ENCODE measurements at places on chromosomes 3 and 15.

DNA sequence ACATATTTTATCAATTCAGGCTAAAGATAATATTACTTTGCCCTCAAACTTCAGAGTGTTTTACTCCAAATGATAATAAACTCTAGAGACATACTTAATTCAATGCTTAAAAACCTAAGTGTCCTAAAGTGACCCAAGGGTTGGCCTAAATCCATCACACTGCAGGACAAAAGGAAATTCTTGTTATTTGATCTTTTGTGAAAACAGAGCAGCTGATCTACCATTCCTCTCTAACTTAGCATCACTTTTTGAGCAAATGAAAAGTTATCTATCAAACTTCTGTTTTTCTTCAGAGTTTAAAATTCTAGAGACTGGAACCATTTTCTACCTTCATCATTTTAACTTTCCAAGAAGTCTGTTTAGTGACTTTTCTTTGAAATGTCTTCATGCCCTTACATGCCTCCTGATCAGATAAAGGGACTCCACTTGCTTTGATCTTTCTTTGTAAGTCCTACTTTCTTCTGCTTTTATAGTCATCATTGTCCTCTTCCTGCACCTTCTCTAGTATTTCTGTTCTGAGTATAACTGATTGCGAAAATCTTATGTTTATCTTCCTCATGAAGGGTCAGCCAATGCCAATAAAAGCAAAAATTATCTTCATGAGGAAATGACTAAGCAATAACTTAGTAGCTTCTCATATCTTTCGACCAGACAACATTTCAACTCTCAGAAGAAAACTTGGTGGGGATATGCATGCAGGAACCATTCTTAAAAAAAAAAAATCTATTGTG, 378.7 kb upstream of the TGFBR2 start:
- no peak for DNase-seq

DNA sequence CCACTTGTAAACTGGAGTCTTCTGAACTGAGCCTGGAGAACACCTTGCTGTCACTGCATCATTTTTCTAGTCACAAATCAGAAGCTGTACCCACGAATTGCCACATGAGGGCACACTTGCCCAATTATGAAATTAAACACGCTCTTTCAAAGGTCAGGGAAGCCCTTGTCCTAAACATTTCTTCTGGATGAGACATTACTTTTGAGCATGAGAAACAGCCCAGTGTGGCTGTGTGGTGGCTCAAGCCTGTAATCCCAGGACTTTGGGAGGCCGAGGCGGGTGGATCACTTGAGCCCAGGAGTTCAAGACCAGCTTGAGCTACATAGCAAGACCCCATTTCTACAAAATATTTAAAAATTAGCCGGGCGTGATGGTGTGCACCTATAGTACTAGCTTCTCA, 27.5 kb upstream of the CFAP161 start:
- DNase-seq: peak; percentile 7

- DNase-seq: no peak
These were observed 66.8 kb downstream of the SLC6A11 start for GRCh38 chr3:10882851-10883250.

GRCh38 chr3:25861566-25861965, 71.7 kb downstream of the OXSM start:
- no peak for DNase-seq

DNA sequence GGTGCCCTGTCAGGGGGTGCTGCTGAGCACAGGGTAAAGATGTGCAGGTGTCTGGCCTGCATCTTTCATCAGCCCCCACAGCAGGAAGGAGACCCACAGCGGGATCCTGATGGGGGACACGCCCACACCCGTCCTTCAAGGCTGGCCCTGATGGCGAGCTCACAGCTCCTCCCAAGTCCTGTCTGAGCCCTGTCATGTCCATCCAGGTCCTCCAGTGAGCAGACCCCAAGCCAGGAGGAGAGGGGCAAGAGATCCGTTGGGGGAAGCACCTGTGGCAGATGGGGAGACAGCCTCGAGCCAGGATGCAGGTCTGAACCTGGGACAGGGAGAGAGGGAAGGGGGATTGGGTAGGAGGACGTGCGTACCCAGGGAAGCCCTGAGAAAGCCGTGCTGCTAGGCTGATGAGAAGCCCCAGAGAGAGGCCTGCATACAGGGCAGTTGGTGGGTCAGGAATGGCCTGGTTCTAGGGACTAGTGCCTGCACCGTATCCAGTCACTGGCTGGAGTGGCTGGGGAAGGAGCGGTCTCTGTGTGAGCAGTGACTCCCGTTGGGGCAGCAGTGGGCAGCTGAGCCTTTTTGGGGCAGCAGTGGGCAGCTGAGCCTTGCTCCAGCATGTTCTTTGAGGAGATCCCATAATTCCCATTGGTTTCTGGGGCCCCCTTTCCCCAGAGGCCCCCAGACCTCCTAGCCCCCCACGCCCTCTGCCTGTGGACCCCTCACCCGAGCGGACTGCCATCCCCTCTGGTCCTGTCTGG, 133.3 kb upstream of the MEF2A start:
- no peak for DNase-seq

DNA sequence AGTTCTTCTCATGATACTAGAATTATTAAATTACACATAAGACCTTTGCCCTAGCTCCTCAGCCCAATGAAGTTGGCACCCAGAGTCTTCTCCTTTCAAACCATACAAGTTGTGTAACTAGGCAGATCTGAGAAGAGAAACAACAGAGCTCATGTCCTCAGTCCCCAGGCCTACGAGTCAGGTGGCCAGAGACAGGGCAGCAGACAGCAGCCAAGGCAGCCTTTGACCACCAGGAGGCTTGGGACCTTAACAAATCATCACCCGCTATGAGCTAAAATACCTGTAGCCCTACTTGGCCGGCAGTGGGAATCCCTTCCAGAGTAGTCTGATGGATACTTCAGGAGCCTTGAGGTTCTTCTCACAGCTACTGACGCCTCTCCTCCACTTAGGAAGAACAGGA, 18.3 kb downstream of the STIMATE start:
- no peak for DNase-seq

- DNase-seq: no peak
These were observed 36.5 kb downstream of the ALS2CL start for GRCh38 chr3:46656778-46657556.

DNA sequence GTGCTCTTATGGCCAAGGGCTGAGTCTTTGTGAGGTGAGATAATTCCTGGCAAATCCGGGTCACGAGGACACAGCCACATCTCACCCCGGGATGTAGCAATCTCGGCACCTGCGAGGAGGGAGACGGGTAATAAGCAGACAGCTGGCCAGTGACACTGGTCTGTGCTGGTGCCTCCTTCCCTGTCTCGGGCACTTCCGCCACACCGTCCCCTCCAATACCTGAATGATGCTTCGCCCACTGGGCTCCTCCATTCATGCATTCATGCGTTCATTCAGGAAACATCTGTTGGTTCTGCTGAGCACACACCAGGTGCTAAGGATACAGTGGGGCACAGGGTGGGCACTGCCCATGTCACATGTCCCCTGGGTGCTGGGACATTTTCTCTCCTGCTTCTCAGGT, 60.1 kb downstream of the ATP10A start:
- no peak for DNase-seq

GRCh38 chr3:45145223-45145622, 955 bp downstream of the CDCP1 start:
- no peak for DNase-seq

DNA sequence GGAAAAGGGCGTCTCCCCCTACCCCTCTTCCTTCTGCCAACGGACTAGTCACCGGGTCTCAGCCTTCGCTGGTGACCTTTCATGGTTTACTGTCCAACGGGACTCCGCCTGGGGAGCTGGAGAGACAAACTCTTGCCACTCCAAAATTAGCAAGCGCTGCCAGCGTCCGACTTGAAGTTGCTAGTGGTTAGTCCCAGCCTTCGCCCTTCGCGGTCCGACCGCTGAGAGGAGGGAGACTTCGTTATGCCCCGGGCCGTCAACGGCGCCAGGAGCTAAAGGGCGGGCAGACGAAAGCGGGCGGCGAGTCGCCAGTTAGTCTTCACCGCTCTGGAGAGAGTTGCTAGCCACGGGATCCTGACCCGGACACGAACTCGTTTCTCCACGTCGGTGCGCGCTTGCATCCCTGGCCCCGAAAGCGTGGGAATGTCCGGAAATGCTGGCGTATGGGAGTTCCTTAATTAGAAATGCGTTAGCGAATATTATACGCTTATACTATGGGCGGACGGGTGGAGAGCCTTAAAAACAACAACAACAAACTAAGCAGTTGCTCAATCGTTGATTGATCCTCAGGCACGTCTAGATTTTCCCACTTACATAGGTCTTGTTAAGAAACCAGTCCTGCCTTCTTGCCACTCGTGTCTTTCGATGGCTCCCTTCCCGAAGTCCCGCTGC, 716 bp downstream of the SMC4 start:
- no peak for DNase-seq

GRCh38 chr3:196842567-196843434, 24.9 kb upstream of the SENP5 start:
- no peak for DNase-seq

GRCh38 chr3:46717447-46718231, at the start of gene PRSS50:
Gene PRSS50, minus strand, starts transcription at chr3:46717869. Its CDS starts 45 bp downstream, at chr3:46717824.
- DNase-seq: no peak

DNA sequence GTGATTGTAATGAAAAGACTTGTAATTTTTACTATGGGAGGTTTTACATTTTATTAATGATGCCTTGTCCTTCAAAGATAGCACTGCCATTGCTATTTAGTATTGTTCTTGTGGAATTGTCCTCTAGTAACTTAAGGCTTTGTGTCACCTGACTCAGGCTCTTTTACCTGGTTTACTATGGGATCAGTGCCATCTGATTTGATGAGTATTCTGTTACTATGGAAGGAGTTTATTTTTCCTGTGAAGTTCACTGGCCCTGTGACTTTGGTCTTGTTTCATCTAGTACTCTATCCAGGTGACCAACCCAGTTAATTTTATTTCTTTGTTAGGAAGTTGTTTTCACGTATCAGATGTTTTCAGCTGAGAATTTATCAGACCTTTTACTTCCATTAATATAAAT, 9.0 kb downstream of the MORF4L1 start:
- no peak for DNase-seq

DNA sequence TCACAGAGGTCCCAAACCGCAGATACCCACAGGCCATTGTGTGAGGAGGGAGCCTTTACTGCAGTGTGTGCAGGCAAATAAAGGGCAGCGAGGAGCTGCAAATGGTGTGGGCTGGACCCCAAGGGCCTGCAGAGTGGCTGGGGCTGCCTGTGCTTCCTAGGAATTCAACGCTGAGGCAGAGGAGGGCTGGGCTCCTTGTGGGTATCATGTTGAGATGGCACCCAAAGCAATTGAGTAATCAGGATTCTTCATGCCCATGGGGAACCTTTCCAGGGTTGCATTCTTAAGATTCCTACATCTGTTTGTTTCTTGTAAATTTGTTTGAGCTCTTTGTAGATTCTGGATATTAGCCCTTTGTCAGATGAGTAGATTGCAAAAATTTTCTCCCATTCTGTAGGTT, 85.4 kb upstream of the LIPC start:
- DNase-seq: no peak

DNA sequence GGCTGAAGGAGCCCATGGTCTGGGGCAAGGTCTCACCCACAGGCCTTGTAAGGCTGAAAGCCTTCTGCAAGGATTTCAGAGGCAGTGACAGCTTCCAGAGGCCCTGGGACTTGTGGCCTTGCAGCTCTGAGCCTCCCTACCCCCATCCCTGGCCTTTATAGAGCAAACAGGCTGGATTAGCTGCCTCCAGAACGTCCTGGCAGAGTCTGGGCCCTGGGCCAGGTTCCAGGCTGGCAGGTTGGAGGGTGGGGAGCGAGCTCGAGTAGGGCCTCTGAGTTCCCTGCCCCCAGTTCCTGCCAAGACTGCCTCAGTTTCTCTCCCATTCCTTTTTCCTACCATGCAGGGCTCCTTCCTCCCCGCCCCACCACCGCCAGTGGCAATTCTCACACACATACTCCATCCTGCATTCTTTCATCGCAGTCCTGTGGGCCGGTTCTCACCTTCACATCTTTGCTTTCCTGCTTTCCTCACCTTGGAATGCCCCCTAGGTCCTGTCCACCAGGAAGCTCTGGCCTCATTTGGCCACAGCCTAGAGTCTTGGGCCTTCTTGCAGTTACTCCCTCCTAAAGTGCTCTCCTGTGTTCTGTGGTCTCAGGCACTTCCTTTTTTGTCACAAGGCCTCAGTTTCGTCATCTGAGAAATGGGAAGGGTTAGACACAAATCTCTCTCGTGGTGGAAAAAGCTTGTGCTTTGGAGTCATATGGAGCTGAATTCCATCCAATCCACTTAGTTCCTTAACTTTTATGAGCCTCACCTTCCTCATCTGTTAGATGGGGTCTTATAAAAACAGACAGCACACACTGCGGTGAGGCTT, 2.7 kb downstream of the LMAN1L start:
- no peak for DNase-seq

GRCh38 chr3:185332026-185332735, 30.8 kb upstream of the MAP3K13 start:
- DNase-seq: no peak

DNA sequence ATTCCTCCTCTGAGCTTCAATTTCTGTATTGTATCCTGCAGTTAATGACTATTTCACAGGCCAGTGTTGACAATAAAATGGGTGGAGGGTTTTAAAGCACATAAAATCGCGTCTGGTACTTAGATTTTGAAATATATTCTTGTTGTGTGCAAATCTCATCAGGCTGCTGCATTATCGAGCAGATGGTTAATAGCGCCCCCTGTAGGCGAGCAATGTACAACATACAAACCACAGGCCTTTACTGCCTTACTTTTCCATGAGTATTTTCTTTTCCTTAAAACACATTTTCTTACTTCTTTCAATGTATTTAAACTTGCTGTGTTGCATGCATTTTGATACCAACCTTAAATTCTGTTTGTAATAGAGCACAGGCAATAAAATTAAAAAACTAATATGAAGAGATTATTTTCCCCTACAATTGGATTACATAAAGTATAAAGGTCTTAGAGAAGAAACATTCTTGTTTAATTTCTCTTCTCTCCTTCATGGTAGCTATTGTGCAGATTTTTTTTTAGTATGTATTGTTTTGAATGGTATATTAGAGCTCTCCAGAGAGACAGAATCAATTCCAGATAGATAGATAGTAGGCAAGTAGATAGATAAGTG, 608.4 kb downstream of the CADM2 start:
- no peak for DNase-seq

DNA sequence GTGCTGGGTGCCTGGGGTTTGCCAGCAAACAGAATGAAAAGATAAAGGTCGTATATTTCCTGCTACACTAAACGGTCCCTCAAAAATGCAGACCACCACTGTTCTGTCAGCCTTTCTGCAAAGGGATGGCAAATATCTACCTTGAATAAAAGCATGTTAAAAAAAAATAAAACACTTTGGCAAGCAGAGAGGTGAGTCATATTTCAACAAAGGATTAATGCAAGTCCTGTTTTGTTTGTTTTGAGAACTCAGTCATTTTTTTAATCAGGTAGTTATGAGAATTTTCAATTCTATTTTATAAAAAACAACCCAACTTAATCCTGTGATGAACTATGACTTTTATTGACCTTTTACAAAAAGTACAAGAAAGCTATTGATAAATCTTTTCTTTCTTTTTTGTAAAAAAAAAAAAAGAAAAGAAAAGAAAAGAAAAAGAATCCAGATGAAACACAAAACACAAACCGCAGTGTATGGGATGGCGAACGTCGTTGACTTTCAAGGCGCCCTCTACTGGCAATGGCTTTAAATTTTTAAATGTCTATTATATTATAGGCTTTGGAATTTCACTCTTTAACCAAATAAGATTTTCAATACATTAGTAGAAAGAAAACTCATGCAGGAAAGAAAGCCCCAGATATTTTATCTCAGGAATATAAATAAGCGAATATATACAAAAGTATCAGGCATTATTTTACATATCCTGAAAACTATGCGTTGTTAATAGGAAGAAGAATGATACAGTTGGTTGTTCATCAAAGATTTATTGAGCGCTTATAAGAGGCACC, 87.8 kb downstream of the NCEH1 start:
- DNase-seq: peak; percentile 5

GRCh38 chr3:178259703-178260102, 276.5 kb upstream of the KCNMB2 start:
- DNase-seq: no peak

- DNase-seq: no peak
These were observed 188.0 kb downstream of the KLHL25 start for GRCh38 chr15:85606738-85607137.

Measured in activated gamma-delta T cell treated with anti-CD3 and anti-CD28 coated beads, Interleukin-2, amount 50 U/mL, for 16 hours (primary cell).